Spleen (tissue), 13 donors: ENCODE measurements at places on chromosomes 7 and 10.
A peak's percentile ranks its signal among the peaks of the same experiment; 100 is the strongest.

DNA sequence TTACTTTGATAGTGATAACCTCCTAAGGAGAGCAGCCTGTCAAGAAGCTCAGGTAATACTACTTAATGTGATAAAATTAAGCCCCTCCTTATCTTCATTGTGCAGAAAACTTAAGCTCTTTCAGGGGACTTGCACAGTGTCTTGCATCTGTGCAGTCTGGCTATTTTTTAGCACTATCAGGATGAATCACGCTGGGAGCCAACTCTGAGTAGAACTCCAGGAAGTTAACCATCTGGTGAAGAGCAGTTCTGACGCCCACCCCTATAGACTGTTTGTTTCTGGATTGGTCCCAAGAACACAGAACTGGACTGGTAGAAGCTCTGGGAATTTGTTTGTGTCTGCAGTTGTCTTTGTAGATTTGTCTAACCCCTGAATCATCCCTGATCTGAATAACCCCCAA lies 41.9 kb downstream of the AGK start:
- DNase-seq, result no peak

- no peak for DNase-seq
These were observed 179.7 kb downstream of the GLI3 start for GRCh38 chr7:42057331-42057730.

- no peak for DNase-seq
These were observed 331.7 kb upstream of the ZMIZ1 start for GRCh38 chr10:78736926-78737630.

GRCh38 chr10:69004821-69005220 lies 16.2 kb downstream of the KIFBP start:
- no peak for DNase-seq

DNA sequence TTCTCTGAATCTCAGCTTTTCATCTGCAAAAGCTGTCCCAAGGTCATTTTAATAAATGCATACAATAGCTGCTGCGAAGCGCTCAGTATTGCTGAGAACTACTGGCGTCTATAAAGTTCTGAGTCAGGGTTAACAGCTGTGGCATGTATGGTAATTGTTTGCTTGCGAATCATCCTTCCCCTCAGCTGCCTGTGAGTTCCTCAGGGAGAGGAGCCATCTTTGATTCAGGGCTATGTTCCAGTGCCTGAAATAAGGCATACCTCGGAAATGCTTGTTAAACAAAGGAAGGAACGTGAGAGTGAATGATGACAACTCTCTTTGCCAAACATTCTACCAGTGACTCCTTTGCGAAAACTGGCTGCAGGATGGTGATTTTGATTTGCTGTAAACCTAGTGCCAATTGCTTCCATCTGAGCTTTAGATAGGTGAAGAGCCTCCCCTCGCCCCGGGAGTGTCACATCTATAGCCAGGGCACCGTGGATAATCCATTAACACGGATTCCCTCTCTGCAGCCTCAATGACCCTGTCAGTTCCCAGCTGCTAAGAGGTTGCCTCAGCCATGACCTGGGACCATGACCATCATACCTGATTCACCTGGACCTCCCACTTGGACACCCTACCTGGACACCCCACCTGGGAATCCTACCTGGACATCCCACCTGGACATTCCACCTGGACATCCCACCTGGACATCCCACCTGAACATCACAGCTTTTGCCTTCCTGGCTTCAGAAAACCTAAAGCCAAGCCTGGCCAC lies 39.6 kb downstream of the GPRIN2 start:
- DNase-seq, result peak; percentile 70

DNA sequence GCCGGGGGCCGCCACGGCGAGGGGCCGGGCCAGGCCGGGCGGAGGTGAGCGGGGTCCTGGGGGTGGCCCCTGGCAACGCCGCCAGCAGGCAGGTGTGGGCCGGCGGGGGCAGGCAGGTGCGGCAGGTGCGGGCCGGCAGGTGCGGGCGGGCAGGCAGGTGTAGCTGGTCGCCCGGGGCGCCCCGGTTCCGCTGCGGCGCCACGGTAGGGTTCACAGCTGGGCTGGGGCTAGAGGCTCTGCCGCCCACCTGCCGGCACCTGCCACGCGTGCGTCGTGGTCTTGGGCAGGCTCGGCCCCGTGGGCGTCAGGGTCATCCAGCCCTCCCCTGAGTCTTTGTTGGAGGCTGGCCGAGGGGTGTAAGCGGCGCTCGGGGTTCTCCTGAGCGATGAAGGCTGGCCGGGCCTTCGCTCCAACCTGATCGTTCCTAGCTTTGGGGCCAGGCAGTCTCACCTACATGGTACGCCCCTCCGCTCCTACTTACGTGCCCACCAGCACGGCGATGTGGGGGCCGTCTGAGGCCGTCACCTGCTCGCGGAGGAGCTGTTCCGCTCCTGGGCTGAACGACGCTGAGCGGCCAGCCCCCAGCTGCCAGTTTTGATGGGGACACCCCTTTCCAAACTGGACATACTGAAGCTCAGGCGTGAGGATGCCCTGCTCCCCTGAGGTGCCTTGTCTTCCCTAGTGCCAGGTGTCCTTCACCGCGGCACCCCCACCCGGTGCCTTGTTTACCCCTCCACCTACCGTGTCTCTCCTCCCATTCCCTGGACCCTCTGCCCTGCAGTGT lies 493 bp downstream of the ZMIZ2 start:
- DNase-seq, result no peak

GRCh38 chr10:113158183-113158582 lies 208.1 kb downstream of the TCF7L2 start:
- no peak for DNase-seq

DNA sequence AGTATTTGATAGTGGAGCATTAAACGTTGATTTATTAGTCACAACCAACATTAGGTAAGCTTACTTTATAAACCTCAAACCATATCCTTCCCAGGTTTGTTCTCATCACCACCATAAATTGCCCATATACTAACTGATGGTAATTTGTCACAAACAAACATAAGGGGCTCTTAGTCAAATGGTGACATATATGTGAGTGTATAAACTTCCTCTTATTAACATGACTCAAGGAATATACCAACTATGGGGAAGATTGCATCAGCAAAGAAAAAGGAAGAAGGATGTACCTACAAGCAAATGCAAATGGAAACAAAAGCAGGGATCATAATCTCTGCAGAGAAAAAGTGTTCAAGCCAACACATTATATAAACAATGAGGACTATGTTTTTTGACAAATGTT lies 418.2 kb upstream of the AKR1E2 start:
- DNase-seq, result no peak

DNA sequence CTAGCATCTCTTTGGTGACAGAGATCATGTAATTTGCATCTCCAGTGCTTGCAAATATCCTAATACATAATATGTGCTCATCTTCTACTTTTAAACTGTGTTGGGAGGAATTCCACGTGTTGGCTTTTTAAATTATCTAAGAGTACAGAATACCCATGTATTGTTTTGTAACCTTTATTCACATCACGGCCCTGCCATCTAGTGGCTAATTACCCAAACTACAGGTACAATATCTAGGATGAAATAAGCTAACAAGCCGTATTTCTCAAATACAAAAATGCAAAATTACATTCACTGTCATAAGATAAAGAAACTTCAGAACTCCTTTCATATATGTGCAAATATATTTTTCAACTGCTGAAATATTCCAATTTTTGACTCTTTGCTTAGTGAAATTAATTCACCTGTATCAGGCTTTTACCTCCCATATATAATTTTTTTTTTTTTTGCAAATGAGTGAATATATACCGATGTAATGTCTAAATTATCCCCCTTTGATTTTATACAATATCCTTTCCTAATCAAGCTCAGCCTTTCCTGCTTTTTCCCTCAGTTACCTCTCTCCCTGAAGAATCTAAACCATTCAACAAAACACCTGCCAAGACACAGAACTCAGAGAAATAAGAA lies 30.3 kb upstream of the LSM8 start:
- DNase-seq, result no peak

GRCh38 chr10:20257422-20257821 lies 441.2 kb downstream of the PLXDC2 start:
- DNase-seq, result no peak

DNA sequence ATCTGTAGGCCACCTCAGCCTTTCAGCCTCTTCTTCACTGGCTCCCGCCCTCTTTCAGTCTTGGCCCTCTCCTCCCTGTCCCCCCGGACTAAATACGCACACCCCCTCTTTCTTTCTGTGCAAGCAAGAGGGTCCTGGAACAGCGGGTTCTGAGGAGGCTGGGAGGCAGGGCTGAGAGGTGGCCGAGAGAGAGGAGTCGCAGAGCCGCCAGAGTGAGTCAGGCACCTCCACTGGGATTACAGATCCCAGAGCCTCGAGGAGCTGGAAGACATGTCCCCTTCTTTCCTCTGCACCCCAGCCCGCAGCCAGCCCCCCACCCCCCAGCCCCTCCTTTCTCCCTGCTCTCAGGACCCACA lies 182 bp downstream of the CCDC136 start:
- no peak for DNase-seq

DNA sequence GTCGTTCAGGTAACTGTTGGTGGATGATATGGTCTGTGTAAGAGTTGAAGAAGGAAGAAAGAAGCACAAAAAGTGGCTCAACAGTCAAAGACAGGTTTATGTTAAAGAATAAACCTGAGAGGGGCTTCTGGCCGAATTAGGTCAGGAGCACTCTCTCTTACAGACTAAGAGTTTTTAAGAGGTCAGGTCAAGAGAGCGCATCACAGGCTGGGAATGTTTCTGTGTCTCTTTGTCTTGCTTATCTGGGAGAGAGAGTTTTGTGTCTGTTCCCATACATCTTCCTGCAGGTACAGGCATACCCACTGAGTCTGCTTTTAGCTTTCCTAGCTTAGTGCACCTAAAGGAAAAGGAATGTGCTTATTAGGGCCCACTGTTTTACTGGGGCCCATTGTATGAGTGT lies 22.2 kb upstream of the PRPF18 start:
- DNase-seq, result no peak

- no peak for DNase-seq
These were observed 857 bp upstream of the FOXP2 start for GRCh38 chr7:114413761-114414155.

DNA sequence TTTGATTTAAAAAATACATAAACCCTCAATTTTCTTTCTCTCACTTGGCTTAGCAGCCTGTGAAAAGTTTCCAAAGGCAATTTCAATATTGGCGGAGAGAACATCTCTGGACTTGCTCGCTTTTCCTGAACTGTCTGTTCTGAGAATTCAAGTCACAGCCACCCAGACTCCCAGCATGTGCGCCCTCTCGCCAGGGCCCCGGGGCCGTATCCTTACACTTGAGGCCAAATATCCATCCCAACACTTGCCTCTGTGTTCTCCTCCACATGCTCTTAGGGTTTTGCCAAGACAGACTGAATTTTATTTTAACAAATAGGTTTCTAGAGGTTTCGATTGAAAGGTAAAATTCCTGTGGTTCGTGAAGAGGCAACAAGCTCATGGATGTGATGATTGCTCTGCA lies 111.5 kb upstream of the GPR26 start:
- DNase-seq, result no peak

DNA sequence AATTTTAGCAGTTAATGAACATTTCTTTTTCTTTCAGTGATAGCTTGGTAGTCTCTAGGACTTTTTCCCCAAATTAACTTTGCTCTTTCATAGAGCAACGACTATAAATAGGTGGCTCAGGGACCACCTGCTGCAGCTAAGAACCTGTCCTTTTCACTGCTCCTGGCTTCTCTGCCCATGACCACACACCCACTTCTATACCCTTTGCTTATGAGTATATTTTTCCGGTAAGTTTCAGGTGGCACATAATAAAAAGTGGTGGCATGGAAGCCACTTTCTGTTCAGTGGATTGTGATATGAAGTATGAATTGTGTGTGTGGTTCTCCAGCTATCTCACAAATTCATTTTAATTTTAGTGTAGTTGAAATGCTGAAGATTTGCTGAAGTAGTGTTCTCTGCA lies 1.2 kb downstream of the ING3 start:
- DNase-seq, result no peak

DNA sequence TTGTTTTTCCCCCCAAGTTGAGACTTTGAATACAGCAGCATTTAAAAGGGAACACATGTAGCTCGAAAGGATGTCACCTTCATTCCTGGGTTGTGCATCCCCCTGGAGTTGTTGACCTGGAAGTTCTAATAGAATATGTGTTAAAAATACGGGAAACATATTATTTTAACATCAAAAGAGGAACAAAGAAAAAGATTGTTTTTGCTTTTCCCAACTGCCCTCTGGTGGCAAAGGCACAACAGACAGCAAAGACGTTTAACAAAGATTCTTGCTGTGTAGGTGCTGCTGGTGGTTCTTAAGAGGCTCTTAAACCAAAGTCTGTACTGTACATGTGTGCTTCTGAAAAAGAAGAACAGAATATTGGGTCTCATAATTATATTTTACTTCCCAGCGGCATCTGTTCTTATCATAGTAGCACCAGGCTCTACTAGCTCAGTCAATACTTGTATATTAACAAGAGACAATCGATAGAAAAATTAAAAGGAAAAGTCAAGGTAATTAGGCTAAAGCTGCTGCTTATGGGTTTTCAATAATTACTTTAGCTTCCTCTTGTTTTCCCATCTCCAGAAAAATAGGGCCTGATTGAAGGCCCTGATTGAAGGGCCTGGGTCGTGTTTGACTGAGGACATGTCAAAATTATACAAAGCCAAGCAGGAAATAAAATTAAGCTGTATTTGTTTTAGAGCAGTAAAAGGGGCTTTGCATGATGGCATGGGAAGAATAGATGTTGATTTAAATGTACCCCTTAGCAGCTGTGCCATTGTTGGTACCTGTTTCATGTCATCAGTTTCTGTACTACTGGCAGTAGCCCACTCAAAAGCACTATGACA lies 384.2 kb upstream of the LRGUK start:
- DNase-seq, result no peak
